ENCODE measurements at places on chromosomes 4 and X.

GRCh38 chr4:54683616-54684346 lies 26.0 kb downstream of the KIT start:
- DNase-seq, result peak; percentile 21

DNA sequence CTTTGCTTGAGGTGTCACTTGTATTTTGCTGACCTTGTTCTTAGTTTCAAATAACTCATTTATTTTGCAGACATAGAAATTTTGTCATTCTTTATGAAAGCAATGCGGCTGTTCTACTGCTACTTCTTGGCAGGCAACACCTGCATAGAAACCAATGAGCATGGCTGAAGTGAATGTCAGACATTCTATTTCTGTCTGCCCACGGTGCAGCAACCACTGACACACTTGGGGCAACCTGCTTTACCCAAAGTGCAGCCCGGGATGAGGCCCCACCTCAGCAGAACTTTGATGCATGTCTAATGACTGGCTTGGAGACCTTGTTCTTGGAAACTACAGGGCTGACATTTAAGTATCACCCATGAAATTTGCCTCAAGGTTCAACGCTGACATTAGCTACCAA lies 93.6 kb downstream of the RBM47 start:
- DNase-seq, result no peak

GRCh38 chrX:65750674-65751469 lies 83.4 kb downstream of the MSN start:
- no peak for DNase-seq

- DNase-seq, result no peak
Measured at GRCh38 chrX:69535661-69536060, 31.5 kb downstream of the NALF2 start.

DNA sequence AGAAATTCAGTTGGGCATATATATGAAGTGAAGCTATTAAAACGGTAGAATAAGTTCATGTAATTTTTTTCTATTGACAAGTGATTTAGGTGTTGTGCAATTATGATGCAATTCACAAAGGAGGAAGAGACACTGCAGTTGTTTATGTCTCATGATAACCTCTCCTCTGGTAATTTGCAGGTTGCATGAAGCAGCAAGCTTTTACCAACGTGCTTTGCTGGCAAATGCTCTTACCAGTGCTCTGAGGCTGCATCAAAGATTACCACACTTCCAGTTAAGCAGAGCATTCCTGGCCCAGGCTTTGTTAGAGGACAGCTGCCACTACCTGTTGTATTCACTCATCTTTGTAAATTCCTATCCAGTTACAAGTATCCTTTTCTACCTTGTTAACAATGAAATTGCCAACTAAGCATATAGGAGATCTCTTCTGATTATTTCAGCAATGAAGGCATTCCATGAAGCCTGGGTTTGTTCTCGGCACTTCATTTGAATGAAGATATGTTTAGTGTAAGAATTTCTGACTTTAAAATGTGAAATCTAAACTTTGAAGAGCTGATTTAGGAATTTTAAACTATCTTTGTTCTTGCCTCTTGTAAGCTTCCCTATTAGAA lies 3.9 kb downstream of the TMEM33 start:
- no peak for DNase-seq

- DNase-seq, result peak; percentile 13
Measured at GRCh38 chrX:103585411-103586313, at the start of gene TCEAL4. TCEAL4 (plus strand) TSS chrX:103585515; CDS start chrX:103586676, 1,161 bp downstream.

GRCh38 chr4:158170691-158171561 lies 1.9 kb downstream of the GASK1B start:
- peak; percentile 74 for DNase-seq

- DNase-seq, result no peak
Measured at GRCh38 chr4:137359691-137360315, 172.5 kb downstream of the PCDH18 start.

DNA sequence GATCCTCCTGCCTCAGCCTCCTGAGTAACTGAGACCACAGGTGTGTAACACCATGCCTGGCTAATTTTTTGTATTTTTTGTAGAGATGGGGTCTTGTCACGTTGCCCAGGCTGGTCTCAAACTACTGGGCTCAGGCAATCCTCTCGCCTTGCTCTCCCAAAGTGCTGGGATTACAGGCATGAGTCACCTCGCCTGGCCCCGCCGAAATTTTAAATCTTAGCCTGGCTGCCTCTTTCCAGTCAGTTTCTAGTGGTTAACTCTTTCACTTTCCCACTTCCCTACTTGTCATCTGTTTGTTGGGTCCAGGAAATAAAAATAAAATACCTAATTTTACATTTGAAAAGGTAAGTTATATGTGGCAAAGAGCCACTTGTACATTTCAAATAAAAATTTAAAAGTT lies 62.4 kb downstream of the TMEM165 start:
- no peak for DNase-seq

GRCh38 chrX:133555782-133556458 lies 140.6 kb upstream of the GPC4 start:
- no peak for DNase-seq

- DNase-seq, result no peak
Measured at GRCh38 chrX:1451661-1452515, 821 bp downstream of the ASMTL start.

DNA sequence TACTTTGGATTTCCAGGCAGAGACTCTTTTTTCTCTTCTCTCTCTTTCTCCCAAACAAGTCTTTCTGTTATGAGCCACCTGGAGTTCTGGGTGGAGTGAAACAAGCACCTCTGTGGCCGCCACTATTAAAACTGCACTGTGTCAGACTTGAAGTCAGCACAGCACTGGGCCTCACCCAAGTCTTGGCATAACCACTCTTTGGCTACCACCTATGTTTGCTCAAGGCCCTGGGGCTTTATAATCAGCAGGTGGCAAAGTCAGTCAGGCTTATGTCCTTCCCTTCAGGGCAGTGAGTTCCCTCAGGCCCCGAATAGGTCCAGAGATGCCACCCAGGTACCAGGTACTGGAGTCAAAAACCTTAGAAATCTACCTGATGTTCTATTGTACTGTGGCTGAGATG lies 52.4 kb downstream of the ITIH6 start:
- no peak for DNase-seq

DNA sequence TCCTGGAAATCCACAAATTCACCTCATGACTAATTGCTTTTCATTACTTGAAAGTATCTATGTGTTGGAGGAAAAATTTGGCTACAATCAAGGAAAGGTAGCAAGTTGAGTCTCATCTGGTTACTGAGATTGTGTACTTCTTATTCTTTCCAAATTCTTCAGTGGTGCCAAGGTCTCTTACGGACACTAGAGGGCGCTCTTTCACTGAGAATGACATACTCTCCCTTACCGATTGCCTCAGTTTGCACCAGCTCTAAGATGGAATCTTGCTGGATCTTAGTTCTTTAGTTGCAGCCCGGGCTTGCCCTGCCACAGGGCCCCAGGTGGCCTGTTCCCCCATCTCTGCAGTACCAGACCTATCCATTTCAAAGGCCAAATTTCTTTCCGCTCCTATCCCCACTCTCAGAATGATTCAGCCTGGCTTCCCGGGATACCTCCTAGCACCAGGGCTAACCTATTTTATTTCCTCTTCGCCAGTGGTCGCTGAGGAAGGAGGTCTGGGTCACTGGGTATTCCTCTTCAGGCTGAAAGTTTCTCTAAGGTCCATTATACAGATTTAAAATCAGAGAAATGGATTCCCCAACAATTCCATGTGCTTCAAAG lies 24.6 kb upstream of the GPR50 start:
- peak; percentile 45 for DNase-seq

DNA sequence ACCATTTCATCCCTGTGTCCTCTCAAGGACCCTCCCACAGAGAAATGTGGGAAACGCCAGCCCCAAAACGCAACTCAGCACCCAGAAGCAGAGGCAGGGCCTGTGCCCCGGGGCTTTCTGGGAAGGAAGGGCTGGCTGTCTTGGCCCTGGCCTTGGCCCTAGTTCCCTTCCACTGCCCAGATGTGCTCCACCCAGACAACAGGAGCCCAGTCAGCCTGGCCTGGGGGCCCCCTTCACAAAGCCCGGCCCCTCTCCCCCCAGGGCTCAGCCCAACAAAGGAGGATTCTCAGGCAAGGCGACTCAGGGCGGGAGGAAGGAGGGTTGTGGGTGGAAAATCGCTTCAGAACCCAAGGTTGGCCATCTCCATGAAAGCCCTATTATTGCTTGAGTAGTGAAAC lies 82.5 kb downstream of the PJA1 start:
- no peak for DNase-seq

GRCh38 chrX:65516756-65517155 lies 17.8 kb downstream of the LAS1L start:
- DNase-seq, result no peak

GRCh38 chr4:156575430-156576073 lies 396.0 kb downstream of the PDGFC start:
- no peak for DNase-seq

GRCh38 chr4:148069895-148070178 lies 337.9 kb downstream of the ARHGAP10 start:
- no peak for DNase-seq

DNA sequence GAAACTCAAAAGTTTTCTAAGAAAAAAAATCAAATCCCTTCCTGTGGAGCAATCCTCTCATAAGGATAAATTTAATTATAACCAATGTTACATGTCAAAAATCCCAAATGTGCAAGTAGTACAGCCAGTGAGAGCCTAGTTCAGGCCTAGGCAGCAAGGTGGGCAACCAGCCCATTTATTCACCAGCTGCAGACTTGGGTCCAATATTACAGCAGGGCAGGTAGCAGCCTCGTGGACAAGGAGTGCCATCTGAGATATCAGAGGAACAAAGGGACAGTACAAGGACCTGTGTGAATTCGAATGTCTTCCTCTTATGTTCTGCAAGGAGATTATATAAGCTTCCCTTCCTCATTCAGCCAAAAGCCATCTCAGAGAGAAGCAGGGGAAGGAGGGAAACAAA lies 6.6 kb downstream of the HELQ start:
- no peak for DNase-seq

GRCh38 chrX:97995834-97996233 lies 1112.1 kb downstream of the RPA4 start:
- DNase-seq, result no peak

GRCh38 chr4:100339870-100340269 lies 149.6 kb upstream of the DDIT4L start:
- no peak for DNase-seq

- no peak for DNase-seq
Measured at GRCh38 chr4:110480031-110480549, 4.1 kb downstream of the ENPEP start.

- DNase-seq, result no peak
Measured at GRCh38 chr4:134952775-134953174, 751.2 kb upstream of the PABPC4L start.

DNA sequence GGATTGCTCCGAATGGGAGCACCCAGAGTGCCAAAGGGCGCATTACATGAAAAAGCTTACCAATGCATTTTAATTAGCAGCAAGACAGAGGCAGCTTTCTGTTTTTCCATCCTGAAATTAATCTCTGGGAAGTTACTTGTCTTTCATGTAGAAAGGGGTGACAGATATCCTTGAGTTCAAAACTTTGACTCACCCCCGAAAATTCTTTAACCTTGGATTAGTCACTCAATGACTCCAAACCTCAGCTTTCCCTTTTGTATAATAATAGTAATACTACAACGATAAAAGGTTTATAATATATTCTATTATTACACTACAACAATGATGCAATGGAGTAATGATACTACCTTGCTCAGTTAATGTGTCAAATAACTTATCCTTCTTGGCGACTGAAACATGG lies 126.3 kb downstream of the ADAMTS3 start:
- no peak for DNase-seq

DNA sequence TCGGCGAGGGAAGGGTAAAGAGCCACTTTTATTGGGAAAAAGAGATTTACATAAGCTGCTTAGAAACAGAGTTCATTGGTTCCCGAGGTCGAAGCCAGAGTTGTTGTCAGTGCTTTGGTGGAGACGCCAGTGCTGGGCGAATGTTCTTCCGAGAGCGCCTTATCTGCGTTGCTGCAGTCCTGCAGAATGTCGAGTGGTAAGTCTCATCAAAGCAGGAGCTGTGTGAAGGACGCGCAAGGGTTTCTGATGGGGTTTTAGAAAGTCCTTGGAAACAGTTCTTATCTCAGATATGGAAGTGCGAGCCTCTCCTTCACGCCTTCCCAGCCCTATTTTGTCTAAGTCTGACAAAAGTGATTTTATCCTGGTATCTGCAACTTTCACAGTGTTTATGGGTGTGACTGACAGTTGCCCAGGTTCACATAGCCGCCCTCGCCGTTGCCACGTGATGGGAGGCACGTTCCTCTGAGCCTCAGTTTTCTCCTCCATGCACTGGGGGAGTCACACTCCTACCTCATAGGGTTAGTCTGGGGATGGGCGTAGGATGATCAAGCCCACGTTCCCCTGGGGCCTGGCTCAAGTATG lies 47.3 kb upstream of the NSG1 start:
- DNase-seq, result no peak

- no peak for DNase-seq
Measured at GRCh38 chrX:2894885-2895292, 34.2 kb downstream of the ARSD start.

- DNase-seq, result no peak
Measured at GRCh38 chr4:173478913-173479283, 51.1 kb downstream of the HAND2 start.

- DNase-seq, result no peak
Measured at GRCh38 chrX:97850911-97851310, 967.2 kb downstream of the RPA4 start.

GRCh38 chr4:183384983-183385382 lies 59.5 kb upstream of the CDKN2AIP start:
- no peak for DNase-seq
